ENCODE measurements at places on chromosomes 12 and 14. TPM values are rescaled to one million over a fixed set of nuclear protein-coding genes. Genes with fewer than 3 reads are reported as not detected.

The SLC6A12 gene
- total RNA-seq = not detected

The POTEG gene
- total RNA-seq = not detected

- H3K4me3 ChIP-seq = no peak overlapping the region
- H3K27me3 ChIP-seq = no peaks in the 10 kb centered on the region
- no peaks in the 10 kb centered on the region for H3K36me3 ChIP-seq
- H3K27ac ChIP-seq = no peak overlapping the region
- peaks cover 6% of the 10 kb centered on the region for H3K4me1 ChIP-seq
These were observed 40.0 kb downstream of the MYBPC1 start for GRCh38 chr12:101634724-101635123.

DNA sequence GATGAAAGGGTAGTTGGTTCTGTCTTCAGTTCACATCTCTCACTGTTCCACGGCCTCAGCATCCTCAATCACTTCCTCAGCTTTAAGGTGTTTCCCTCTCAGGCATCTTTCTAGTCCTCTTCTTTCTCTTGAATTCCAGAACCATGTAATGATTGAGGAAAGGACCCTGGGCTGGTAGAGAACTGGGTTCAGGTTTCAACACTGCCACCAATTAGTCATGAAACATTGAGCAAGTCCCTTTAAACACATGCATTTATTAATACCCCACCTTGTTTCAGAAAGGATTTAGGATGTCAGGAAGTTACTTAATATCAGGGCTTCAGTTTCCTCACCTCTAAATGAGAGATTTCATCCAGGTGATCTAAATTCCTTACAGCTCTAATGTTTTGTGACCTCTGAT is 7.2 kb downstream of the DMAC2L start:
- H3K27me3 ChIP-seq = no peaks in the 10 kb centered on the region
- no peak for DNase-seq
- no peak overlapping the region for H3K4me3 ChIP-seq

- no peaks in the 10 kb centered on the region for H3K4me1 ChIP-seq
- no peaks in the 10 kb centered on the region for H3K27me3 ChIP-seq
- no peak overlapping the region for H3K4me3 ChIP-seq
These were observed 160.2 kb downstream of the PPM1H start for GRCh38 chr12:62774794-62775193.

Measured in endothelial cell of umbilical vein (primary cell).